ENCODE measurements at places on chromosomes 4 and X.

GRCh38 chrX:125762954-125763353 lies 403.1 kb downstream of the DCAF12L2 start:
- no peak for DNase-seq

- peak; percentile 71 for DNase-seq
These were observed 1.8 kb downstream of the CPEB2 start for GRCh38 chr4:15003891-15004738.

- DNase-seq: peak; percentile 57
These were observed 173.0 kb upstream of the PCDH18 start for GRCh38 chr4:137705171-137705783.

- no peak for DNase-seq
These were observed 70.5 kb upstream of the KLHL13 start for GRCh38 chrX:118187100-118187499.

GRCh38 chr4:15318621-15319348 lies 109.0 kb upstream of the C1QTNF7 start:
- no peak for DNase-seq

GRCh38 chrX:108353452-108353851 lies 84.8 kb downstream of the COL4A6 start:
- DNase-seq: no peak

DNA sequence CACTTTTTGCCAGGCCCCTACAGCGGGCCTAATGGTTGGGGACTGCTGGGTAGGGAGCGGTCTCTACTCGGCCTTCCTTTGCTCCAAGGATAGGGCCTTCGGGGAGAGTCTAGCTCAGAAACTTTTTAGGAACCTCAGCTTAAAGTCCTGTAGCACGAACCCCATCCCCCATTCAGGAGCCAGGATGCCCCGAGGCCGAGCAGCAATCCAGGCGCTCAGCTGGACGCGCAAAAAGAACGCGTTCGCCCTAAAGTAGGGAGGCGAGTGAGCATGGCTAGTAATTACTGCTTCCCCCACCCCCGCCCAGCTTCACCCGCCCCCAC lies 9.7 kb downstream of the POU4F2 start:
- no peak for DNase-seq

GRCh38 chrX:40446921-40447320 lies 133.8 kb upstream of the ATP6AP2 start:
- DNase-seq: no peak

- no peak for DNase-seq
These were observed 129.0 kb downstream of the SPCS3 start for GRCh38 chr4:176448761-176449160.

DNA sequence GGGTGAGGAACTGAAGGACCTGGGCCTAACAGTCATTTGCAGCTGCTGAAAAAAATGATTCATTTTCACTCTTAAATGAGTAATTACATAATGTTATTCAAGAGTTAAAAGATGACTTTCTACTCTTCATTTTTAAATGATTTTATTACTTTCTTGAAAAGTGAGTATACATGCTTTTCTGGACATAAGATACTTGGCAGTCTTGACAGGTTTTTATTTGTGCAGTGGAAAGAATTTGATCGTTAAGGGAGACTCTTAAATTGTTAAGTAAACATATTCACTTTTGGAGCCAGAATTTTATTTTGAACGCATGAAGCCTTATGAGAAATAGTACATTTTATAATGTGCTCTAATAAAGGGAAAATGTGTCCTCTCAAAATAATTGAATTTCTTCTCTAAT lies 245.7 kb downstream of the TENM3 start:
- DNase-seq: no peak

DNA sequence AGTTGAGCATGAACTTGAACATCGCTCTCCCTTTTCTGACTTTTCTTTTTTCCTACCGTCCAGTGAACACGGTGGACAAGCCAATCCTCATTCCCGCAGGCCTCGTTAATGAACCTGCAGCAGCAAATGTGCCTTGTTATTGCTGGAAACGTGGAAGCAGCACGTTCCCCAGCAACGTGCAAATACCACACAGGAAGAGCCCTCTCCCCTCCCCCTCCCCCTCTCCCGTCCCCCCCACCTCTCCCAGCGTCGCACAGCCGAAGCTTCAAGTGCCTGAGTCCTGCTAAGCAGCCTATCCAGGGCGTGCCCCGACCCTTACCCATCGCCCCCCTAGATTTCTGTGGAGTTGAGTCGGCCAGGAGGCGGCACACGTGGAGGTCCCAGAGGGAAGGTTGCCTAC lies 219.9 kb downstream of the BCOR start:
- no peak for DNase-seq

GRCh38 chr4:183392377-183392776 lies 52.1 kb upstream of the CDKN2AIP start:
- peak; percentile 88 for DNase-seq

DNA sequence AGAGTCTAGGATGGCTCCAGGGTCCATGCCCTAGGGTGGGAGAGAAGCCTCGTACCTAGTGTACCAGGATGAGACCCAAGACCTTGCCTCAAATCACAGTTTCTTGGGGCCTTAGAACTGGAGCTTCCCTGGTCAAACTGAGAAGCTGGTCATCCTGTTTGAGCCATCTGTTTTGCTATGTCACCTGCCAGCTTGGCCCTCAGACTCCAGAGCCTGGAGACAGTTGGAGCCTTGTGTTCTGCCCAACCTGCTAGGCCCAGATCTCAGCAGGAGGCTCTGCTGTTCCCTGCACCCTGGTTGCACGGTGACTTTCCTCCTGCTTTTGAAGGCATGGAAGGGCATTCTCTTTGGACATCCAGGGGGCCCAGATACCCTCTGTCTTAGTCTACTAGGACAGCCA lies 206.3 kb upstream of the ATP6AP2 start:
- DNase-seq: no peak

DNA sequence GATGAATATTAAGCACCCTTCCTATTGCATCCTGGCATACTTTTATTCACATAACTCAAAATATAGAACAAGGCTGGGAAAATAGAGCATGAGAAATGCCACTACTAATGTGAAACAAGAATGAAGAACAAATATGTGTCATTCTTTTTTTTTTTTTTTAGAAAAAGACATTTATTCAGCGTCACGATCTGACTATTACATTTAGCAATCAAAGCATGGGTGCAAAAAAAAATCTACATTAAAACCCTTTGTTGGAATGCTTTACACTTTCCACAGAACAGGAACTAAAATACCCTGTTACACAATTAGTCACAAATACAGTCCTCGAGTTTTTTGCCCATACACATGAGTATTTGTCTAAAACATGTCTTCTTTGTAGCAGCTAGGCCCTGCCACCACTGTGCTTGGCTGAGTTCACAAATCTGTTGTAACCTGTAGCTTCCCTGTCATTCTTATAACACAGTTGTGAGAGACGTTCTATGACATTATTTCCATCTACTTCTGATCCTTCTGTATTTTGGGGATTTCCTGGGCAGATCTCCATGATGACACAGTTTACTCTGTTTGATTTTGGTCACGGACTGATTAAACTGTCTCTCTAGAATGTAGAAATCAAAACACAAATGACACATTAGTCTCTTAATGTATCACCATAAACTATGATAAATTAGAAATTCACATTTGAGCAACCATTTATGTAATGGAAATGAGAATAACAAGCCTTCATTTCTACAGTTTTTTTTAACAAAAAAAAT lies 9.4 kb upstream of the TET2 start:
- no peak for DNase-seq

- peak; percentile 21 for DNase-seq
These were observed 544.3 kb upstream of the CNKSR2 start for GRCh38 chrX:20829665-20830491.

DNA sequence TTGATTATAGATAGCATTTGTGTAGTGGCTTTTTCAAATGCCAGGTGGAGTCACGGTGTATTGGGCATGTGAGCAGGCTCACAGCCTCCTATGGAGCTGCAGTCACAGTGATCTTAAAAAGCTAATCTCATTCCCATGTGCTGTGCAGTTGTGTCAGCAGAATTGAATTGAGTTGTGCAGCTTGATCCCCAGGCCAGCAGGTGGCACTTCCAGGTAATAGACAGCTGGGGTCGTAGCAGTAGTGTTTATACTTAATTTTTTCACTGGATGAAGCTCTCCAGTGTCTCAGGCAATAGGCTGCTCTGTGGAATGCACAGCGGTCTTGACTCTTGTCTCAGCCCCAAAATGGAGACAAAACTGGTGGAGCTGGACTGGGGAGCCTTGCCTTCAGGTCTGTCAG lies 1028.1 kb downstream of the SH3BGRL start:
- peak; percentile 7 for DNase-seq

DNA sequence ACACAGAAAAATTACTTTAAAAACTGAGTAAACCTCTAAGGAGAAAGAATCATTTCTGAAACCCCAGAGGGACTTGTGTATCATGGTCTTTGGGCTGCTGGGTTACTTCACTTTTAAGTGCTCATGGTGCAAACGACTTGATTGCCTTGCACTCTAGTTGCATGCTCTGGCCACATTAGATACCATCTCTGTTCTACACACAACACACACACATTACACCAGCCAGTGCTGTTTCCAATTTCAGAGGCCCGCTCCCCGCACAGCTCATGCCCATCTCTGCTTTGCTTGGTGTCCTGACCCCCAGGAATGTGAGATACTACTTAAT lies 2.1 kb downstream of the PPP3CA start:
- DNase-seq: peak; percentile 85

- no peak for DNase-seq
These were observed 20.0 kb downstream of the SH3KBP1 start for GRCh38 chrX:19867411-19867732.

DNA sequence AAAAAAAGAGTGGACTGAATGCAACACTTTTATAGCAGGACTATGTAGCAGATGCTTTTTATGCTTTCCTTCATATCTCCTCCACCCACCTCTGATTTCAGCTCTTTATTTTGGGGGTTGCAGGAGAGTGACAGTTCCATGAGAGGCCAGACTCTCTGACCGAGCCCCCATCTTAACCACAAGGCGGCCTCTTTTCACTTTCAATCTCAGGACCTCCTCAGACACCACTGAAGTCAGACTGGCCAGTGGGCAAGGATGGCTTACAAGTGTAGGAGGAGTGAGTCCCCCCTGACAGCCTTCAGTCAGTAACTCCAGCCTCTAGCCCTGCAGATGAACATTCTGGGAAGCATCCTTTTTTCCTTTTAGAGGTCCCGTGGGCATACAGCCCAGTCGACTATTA lies 140.8 kb downstream of the FRAS1 start:
- DNase-seq: no peak

DNA sequence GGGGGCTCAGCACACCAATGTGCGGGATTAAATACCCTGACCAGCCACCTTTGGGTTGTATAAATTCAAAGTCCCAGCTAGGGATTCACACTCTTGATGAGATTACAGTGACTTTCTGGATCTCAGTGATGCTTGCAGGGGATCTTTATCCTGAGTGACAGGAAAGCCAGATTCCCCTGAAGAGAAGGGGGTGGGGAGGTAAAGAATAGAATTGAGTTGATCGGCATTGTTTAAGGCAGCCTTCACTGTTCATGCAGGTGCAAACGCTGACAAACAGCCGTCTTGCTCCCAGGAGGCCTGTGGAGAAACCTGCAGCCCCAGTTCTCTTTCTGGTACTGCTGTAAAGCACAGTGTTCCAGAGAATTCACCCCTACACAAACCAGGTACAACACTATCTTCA lies 19.0 kb downstream of the CXXC4 start:
- DNase-seq: no peak

All from NB4 (cell line).